ENCODE measurements at places on chromosomes 6 and 20.

- DNase-seq: no peak
Observed at GRCh38 chr6:170176136-170176897, 114.6 kb downstream of the DLL1 start.

- no peak for DNase-seq
Observed at GRCh38 chr20:63036291-63036690, 29.5 kb upstream of the BHLHE23 start.

GRCh38 chr20:62494537-62494936 is 18.7 kb upstream of the GATA5 start:
- no peak for DNase-seq

GRCh38 chr20:37630993-37631392 is 62.8 kb upstream of the CTNNBL1 start:
- no peak for DNase-seq

DNA sequence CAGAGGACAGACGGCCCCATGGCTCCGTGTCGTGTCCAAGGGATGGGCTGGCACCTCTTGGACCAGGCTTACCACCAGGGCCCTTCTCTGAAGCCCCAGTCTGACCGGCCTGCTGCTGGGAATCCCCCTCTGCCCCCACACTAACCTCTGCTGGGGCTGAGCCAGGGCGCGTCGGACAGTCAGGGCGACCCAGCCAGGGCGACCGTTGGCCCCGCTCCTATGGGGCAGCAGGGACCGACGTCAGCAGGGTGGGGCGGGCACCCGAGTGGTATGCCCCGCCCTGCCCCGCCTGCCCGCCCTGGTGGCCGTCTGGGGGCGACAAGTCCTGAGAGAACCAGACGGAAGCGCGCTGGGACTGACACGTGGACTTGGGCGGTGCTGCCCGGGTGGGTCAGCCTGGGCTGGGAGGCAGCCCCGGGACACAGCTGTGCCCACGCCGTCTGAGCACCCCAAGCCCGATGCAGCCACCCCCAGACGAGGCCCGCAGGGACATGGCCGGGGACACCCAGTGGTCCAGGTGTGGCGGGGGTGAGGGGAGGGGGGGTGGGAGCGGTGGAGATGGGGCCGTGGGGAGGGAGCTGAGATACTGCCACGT is at the start of gene SLC17A9:
TSS of gene SLC17A9 (plus strand) at position 337 of the 595 bp plus-strand sequence. CDS start at position 459, 122 bp downstream.
- peak; percentile 70 for DNase-seq

GRCh38 chr6:106608080-106608668 is 21.1 kb downstream of the RTN4IP1 start:
- DNase-seq: peak; percentile 63

DNA sequence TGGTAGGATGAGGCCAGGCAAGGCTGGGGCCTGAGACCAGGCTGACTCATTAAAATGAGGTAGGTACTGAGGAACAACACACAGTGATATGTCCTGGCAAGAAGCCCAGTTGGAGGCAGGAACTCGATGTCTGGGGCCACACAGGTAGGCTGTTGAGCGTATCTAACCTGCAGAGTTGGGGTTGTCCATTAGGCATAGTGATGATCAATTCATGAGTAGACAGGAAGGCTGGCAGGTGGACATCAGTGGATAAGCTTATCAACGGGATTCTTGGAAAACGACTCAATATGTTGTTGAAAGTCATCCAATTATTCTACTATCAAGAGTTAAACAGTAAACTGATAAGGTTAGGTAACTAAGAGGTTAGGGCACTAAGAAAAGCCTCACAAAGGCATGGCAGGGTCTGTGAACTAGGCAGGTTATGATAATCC is 193.2 kb upstream of the COL21A1 start:
- DNase-seq: no peak

GRCh38 chr6:1400126-1400850 is 10.9 kb downstream of the FOXF2 start:
- no peak for DNase-seq

GRCh38 chr6:37456126-37456525 is 23.1 kb downstream of the CMTR1 start:
- DNase-seq: no peak

- no peak for DNase-seq
Observed at GRCh38 chr6:111926731-111927302, 53.6 kb upstream of the FYN start.

- DNase-seq: no peak
Observed at GRCh38 chr20:23744817-23745216, 5.9 kb downstream of the CST1 start.

All from CD4-positive, alpha-beta T cell treated with Interferon alpha-2 for 1 hour (primary cell).